Stimulated activated naive CD8-positive, alpha-beta T cell treated with anti-CD3 and anti-CD28 coated beads, Interleukin-15, amount 100 ng/mL, for 72 hours (primary cell): ENCODE measurements at places on chromosomes 11 and 22.

DNA sequence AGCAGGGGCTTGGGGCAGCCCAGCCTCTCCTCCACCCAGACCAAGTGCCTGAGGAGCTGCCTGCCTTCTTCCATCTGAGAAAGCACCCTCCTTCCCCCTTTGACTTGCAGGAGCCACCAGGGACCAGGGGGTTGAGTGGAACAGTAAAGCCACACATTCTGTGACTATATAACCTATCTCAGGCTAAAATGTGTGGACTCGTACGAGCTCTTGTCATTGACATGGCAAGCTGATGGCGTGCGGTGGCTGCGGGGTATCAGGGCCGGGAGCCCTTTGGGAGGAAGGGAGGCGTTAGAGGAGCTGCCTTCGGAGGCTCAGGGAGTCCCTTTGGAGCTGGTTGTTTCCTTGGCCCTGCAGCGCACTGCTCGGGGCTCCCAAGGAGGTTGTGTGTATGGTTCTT, 84.5 kb downstream of the CEP164 start:
- DNase-seq = no peak

- DNase-seq = peak; percentile 91
Measured at GRCh38 chr11:86214710-86215109, 29.8 kb upstream of the EED start.

GRCh38 chr11:128057786-128058395, 529.5 kb downstream of the ETS1 start:
- DNase-seq = no peak

DNA sequence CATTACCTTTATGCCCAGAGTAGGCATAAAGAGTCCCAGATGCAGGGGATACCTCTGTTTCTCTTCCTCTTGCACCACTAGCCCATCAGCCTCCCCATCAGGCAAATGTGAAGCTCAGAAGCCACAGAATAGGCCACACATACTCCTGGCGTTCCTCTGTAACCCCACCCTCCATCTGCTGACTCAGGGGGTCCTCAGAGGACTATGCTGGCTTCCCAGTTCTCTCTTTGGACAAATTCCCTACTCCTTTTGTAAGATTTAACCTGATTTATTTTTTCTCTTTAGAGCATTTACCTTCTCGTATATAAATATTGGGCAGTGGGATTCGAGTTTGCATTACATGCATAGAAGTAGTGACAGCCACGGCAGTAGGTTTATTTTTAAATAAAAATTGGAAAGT, 262.3 kb upstream of the CADM1 start:
- no peak for DNase-seq

- no peak for DNase-seq
Measured at GRCh38 chr22:31089160-31090100, 8.3 kb downstream of the SMTN start.

GRCh38 chr22:35442471-35442870, 42.5 kb downstream of the MCM5 start:
- no peak for DNase-seq

DNA sequence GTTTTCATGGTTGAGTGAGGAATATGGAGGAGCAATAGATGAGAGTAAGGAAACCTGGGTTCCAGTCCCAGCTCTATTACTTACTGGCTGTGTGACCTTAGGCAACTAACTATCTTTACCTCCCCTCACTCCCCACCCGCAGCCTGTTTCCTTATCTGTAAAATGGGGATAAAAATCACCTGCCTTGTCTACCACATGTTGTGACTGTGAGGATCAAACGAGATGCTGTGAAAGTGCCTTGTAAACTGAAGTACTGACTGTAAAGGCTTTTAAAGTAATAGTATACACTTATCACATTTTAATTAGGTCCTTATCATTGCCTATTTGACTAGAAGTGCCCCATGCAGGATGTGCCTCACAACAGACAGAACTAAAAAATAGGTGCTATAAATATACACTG, 18.9 kb upstream of the PPP2R1B start:
- DNase-seq = no peak

- DNase-seq = no peak
Measured at GRCh38 chr11:29187215-29187614, 829.6 kb downstream of the KCNA4 start.

DNA sequence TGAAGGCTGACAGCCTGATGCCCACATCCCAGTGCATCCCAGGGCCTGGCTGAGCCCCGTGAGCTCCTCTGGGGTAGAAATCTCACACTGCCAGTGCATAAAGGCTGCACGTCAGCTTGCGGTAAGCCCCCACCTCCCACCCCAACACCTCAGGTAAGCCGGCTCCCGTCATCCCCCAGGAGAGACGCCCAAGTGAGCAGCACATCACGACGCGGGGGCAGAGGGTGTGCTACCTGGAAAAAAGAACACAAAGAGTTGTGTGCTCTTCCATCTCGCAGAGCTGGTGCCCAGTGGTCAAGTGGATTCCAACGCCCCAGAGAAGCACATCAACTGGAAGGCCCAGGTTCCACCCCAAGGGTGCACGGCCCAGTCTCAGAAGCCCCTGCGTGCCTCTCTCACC, 50.0 kb downstream of the IGSF9B start:
- no peak for DNase-seq

DNA sequence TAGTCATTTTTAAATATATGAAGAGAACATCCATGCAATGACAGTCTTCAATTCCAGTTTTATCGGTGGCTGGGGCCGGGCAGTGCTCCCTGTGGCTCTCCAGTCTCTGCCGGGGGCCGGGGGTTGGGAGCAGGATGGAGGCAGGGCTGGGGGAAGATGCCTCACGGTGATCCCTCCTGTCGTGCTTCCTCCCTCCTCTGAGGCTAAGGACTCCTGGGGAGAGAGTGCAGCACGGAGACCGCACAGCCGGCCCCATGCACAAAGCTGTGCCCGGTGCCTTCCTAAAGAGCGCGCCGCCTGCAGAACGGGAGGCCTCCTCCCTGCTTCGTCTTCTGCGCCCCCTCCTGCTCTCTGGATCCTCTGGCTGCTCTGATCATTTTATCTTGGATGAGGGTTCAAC, 20.5 kb downstream of the GAL start:
- no peak for DNase-seq

- DNase-seq = no peak
Measured at GRCh38 chr22:17103351-17103750, 17.8 kb downstream of the TMEM121B start.

DNA sequence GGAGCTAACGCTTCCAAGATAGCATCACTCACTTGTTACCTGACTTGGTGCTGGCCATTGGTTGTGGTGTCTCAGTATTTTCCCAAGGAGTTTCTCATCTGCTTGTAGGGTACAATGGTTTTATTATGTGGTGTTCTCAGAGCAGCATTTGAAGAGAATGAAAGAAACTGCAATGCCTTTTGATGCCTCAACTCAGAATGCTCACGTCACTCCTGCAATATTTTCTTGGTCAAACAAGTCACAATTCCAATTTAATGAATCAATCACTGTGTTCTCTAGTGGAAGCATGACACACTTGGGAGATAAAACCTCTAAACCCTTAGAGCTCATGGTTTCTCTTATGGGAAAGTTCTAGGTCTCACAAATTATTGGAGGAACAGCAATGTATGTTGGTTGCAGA, 2.0 kb upstream of the OR5D14 start:
- no peak for DNase-seq

DNA sequence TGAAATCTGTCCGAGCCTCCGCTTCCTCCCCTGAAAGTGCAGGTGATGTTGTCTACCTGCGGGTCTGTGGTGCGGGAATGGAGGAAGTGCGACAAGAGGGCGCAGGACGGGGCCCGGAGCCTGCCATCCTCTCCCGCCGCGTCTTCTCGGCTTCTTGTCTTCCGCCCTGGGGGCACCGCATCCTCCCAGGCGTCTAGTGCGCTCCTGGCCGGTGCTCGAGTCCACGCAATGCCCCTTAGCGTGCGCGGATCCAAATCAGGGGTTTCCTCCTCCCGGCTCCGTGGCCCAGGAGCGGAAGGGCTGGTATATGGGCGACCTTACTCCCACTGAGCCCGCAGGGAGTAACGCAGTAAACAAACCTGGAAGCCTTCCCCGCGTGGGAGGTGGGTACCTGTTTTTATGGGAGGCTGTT, 405 bp downstream of the SFI1 start:
- peak; percentile 50 for DNase-seq

DNA sequence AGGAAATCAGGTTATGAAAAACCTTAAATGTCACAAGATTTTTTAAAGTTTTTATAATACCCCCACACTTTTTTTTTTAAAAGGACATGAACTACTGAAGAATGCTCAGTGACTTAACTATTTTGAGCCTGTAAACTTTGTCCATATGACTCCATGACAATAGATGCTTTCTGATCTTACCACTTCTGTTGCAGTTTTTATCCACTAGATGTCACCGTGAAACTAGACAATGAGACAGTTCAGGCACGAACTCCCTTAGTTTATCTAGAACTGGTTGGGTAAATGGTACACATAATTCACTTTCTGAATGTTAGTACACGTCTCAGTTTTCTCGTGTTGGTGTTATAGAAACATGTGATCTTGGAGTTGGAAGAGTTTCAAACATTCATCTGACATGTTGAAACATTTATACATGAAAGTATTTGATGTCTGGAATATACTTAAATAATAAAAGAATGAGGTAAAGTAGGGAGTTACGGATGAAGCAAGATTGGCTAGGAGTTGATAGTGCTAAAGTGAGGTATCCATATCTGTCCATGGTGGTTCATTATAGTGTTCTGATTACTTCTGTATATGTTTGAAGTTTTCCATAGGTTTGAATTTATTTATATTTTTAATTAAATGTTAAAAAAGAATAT, 8.1 kb downstream of the CCDC15 start:
- DNase-seq = no peak

DNA sequence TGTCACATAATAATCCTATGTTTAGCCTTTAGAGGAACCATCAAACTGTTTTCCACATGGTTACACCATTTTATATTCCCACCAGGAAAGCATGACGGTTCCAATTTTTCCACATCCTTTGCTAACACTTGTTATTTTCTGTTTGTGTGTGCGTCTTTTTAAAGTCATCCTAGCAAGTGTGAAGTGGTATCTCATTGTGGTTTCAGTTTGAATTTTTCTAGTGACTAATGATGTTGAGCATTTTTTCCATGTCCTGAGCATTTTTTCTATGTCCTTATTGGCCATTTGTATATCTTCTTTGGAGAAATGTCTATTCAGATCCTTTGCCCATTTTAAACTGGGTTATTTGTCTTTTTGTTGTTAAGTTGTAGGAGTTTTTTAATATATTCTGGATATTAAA, 53.7 kb upstream of the DEPDC7 start:
- DNase-seq = no peak

GRCh38 chr11:113764527-113765219, 8.8 kb downstream of the ZW10 start:
- DNase-seq = no peak

- no peak for DNase-seq
Measured at GRCh38 chr11:8357505-8357888, 93.8 kb upstream of the LMO1 start.

DNA sequence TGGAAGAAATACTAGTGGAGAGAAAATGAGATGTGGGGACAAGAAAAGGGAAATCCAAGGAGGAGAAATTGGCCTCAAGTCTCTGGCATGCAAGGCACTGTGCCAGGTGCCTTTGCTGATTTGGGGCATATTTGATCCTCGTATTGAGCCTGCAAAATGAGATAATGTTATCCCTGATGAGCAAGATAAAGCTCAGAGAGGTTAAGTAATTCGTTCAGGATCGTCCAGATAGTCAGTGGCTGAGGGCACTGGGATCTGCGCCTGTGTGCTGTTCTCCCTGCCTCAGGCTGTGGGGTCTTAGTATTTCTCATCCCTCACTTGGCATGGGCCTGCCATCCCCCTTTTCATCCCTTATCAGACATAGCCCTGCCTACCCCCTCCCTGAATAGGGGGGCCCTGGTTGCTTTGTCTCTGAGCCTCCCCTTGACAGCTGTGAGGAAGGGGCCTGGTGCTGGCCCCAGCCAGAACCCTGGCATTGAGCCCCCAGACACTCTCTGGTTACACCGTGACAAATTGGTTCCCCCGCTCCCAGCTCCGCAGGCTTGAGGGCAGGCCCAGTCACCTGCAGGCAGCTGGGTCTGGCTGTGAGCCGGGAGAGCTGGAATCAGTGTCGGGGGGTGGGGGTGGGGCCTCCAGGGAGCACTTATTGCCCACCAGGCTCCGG, 85.7 kb downstream of the NECTIN1 start:
- DNase-seq = no peak

DNA sequence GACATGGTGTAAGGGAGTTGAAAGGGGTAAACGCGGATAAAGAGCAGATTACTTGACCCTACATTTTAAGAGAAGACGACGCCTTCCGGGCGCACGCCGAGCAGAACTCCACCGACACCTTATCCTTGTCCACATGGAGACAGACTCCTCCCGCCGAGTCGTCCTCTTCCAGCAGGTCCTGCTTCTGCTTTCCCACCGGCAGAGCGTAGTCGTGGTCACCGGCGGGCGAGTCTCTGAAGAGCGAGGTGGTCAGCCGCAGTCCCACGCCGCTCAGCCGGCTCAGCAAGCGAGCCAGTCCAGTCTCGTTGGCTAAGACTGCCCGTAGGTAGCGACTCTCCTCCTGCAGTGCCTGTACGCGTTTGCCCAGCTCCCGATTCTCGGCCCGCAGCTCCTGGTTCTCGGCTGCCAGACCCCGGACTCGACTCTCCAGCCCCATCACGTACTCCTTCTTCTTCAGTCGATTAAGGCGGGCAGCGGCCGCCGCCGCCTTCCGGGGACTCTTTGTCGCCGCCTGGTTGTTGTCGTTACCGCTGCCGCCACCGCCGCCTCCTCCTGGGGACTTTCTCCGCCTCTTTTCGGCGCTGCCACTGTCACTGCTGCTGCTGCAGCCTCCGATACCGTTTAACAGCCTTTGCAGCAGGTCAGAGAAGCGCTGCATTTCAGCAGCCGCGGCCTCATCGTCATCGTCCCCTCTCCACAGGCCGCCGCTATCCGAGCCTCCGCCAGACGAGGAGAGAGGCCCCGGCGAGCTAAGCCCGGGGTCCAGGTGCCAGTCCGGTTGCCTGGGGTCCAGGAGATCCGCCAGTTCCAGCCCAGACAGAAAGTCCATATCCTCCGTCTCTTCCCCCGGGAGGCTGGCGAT, 945 bp downstream of the CREBZF start:
- peak; percentile 87 for DNase-seq

- no peak for DNase-seq
Measured at GRCh38 chr22:36065462-36065774, 36.8 kb upstream of the RBFOX2 start.

- DNase-seq = peak; percentile 3
Measured at GRCh38 chr22:40156001-40156516, 21.7 kb upstream of the TNRC6B start.

DNA sequence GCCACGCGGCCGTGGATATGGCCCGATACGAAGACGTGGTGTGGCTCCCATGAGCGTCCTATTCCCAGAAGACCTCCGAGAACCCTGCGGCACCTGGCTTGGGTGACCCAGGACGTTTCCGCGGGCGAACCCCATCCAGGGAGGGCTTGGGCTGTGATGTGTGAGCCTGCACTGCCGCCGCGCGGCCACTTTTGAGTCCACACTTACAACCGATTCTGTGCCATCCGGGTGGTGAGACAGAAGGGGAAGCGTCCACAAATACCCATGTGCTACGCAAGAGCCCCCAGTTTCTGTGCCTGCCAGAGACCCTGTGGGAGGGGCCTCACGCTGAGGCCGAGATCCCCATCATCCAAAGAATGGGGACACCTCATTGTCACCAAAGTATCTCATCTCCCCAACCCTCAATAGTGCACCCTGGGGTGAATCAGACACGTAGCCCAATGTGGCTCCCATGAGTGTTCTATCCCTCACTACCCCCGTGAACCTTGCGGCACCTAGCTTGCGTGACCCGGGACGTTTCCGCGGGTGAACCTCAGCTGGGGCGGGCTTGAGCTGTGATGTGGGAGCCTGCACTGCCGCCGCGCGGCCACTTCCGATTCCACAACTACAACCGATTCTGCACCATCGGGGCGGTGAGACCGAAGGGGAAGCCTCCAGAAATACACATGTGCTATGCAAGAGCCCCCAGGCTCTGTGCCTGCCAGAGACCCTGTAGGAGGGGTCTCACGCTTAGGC, 4.6 kb upstream of the H19 start:
- no peak for DNase-seq
